Astrocyte (in vitro differentiated cells and primary cell): ENCODE measurements at places on chromosomes 7 and 10. TPM values are rescaled to one million over a fixed set of nuclear protein-coding genes. Genes with fewer than 3 reads are reported as not detected.
A peak's percentile ranks its signal among the peaks of the same experiment; 100 is the strongest.

Gene CPN1
- total RNA-seq, result not detected in 2 replicates

Gene THSD7A
- 1.4 and 3.5 TPM in 2 replicates for total RNA-seq

DNA sequence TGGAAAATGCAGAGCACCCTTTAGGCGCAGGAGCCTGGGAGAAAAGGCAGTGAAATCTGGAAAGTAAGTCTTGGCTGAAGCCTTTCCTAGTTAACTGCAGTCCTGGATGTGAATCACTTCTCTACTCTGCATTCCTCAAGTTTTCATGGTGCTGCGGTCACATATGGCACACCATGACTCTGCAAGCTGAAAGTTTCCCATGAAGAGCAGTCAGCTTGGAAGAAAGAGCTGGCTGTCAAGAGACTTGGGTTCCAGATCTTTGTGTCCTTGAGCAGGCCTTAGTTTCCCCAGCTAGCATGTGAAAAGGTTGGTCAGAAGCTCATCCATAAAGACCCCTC is 548.3 kb downstream of the SORCS3 start:
- H3K27ac ChIP-seq, result peak overlapping the region; percentile 82
- H3K36me3 ChIP-seq, result no peaks in the 10 kb centered on the region
- DNase-seq, result peak; percentile 82
- no peaks in the 10 kb centered on the region for H3K27me3 ChIP-seq

DNA sequence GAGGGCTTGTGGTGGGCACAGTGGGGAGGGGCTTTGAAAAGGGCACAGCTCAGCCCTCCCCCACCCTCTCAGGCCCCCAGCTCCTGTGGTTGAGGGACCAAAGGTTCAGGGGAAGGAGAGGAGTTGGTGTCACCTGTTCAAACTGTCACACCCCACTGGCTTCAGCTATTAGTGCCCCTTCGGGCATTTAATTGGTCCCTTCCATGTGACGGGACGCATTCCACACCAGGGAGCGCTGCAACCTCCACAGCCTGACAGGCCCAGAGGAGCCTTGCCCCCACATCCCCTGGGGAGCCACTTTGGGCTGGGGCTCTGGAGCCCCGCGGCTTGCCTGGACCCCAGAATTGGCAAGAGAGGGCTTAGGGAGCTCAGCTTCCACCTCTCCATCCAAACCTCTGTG is 75.7 kb downstream of the C10orf105 start:
- H3K4me3 ChIP-seq, result no peak overlapping the region
- no peak overlapping the region for H3K27ac ChIP-seq
- no peaks in the 10 kb centered on the region for H3K4me1 ChIP-seq
- DNase-seq, result no peak

- no peak overlapping the region for H3K4me3 ChIP-seq
- no peaks in the 10 kb centered on the region for H3K36me3 ChIP-seq
- peak; percentile 64 for DNase-seq
- H3K27me3 ChIP-seq, result peaks cover 19% of the 10 kb centered on the region
Measured at GRCh38 chr10:122565766-122566206, 5.2 kb downstream of the DMBT1 start.

- H3K4me1 ChIP-seq, result no peaks in the 10 kb centered on the region
- no peak overlapping the region for H3K27ac ChIP-seq
- no peak for DNase-seq
- no peaks in the 10 kb centered on the region for H3K36me3 ChIP-seq
- H3K4me3 ChIP-seq, result no peak overlapping the region
Measured at GRCh38 chr7:143505838-143506237, 28.2 kb downstream of the TAS2R41 start.

Gene OR13A1
- total RNA-seq, result not detected in 2 replicates

GRCh38 chr7:102396710-102397019 is 502 bp downstream of the PRKRIP1 start:
- H3K27ac ChIP-seq, result peak overlapping the region; percentile 86
- peaks cover 19% of the 10 kb centered on the region for H3K4me1 ChIP-seq
- peaks cover 27% of the 10 kb centered on the region for H3K36me3 ChIP-seq
- H3K27me3 ChIP-seq, result no peaks in the 10 kb centered on the region
- DNase-seq, result no peak
